ENCODE measurements at places on chromosomes 4 and X. TPM values are rescaled to one million over a fixed set of nuclear protein-coding genes. Genes with fewer than 3 reads are reported as not detected.

FABP2 gene
- total RNA-seq: not detected

DNA sequence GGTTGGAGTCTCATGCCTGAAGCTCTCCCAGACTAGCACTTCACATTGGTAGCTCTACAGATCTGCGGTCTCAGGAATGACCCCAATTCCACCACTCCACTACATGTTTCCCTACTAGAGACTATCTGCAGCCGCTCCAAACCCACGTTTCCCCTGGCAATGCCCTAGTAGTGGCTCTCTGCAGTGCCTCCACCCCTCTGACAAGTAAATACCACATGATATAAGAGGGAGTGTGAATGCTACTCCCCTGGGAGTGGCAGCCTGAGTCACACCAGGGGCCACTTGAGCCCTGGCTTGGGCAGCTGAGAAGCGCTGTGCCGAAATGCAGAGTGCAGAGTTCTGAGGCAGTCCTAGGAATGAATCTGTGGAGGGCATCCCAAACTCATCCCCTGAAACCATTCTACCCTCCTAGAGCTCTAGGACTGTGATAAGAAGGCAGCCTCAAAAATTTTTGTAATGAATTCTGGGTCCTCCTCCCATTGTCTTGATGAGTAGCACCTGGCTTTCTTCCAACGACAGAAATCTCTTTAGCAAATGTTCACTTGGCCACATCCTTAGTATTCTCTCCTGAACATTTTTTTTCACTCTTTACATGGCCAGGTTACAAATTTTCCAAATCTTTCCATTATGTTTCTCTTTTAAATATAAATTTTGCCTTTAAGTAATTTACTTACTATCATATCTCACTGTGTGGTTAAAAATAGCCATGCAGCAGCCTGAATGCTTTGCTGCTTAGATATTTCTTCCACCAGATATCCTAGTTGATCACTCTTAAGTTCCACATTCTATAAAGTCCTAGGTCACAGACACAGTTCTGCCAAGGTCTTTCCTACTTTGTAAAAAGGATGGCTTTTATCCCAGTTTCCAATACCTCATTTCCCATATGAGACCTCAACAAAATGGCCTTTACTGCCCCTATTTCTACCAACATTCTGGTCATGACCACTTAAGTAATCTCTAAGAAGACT, 160.2 kb upstream of the CPEB2 start:
- DNase-seq: no peak

CXCL10 gene
- total RNA-seq: not detected

KCNIP4 gene
- not detected for total RNA-seq

HPRT1 gene
- total RNA-seq: 50.0 TPM

GRCh38 chr4:69689599-69689998, 36.6 kb upstream of the UGT2A1 start:
- peak; percentile 21 for DNase-seq

IL13RA2 gene
- total RNA-seq: 6.3 TPM

Measured in HFFc6 (cell line).